Left ventricle myocardium superior (tissue), 1 donor: ENCODE measurements at places on chromosomes 4 and X. TPM values are rescaled to one million over a fixed set of nuclear protein-coding genes. Genes with fewer than 3 reads are reported as not detected.

The PRAF2 gene
- total RNA-seq, result 6.3 TPM

The ZNF185 gene
- total RNA-seq, result 2.5 TPM

The ATP8A1 gene
- 14.0 TPM for total RNA-seq

The TIGD2 gene
- 2.4 TPM for total RNA-seq

The PRR32 gene
- total RNA-seq, result not detected

The DCAF12L1 gene
- not detected for total RNA-seq

DNA sequence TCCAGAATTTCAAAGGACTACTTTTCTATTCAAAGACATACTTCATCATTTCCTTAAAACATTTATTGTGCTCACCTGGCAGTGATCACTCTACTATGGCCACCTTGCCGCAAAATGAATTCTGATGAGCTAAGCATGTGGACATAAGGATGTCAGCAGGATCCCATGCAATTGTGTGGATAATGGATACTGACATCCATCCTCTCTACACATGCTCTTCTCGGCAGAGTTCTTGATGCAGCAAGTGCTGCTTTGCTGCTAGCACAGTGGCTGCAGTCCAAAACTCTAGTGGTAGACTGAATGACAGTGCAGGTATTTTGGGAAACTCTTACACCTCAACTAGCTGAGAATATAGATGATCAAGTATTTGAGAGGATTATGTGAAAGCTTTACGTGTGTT lies 168.0 kb downstream of the BANK1 start:
- no peak for DNase-seq

DNA sequence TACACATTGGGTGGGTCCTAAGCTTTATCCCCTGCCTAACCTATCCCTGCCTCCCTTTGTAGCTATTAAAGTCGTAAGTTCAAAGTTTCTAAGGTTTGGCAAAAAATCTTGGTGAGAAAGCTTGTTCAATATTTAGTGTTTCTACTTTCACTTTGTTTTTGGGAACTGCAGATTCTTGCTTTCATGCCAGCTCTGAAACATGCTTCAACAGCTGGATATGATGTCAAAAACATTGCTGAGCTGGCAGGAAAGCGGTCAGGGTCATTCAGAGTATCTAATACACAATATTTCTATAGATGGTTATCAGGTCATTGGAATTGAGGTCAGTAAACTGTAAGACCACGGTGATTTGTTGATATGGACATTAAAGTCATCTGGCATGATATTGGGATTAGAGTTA lies 19.7 kb downstream of the CENPI start:
- no peak for DNase-seq

DNA sequence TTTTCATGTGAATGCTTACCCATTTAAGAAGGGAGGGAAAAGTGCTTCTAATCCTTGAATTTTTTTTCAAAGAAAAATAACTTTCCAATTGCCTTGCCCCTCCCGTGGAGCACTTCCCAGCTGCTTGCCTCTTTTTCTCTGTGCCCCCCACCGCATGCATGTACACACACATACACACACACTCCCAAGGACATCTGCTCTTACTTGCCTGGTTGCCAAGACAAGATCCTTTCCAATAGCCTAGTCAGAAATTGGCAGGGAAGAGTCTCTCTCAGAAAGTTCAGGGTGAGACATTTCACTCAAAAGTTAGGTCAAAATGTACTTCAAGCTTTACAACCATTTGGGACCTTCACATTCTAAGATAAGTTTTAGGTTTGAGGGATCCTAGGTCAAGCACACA lies 10.9 kb downstream of the HHIP start:
- DNase-seq, result no peak

GRCh38 chr4:74724979-74725378 lies 69.3 kb downstream of the BTC start:
- no peak for DNase-seq
